ENCODE measurements at places on chromosomes 3 and 15.

DNA sequence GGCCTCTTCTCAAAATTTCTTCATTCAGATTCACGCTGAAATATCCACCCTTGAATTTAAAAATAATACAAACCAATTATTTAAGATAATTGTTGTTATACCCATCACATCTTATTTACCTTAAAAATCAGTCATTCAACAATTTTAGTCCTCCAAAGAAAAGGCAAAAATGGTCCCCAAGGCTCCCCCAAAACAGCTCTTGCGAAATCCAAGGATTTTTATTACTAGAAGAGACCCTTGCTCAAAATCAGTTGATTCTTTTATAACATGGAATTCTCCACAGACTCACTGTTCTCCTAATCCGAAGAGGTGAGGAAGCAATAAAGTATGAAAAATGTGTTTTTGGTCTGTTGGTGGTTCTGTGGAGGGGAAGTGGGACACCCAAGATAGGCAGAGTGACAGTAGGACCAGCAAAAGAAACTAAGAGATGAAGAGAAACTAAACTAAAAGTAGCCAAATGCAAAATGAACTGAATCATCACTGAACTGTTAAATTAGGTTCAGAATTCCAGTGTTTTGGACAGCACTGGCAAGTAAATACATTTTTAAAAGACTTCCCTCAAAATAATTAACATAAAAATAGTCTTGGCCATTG, 19.1 kb upstream of the PLCH1 start:
- DNase-seq = no peak

- DNase-seq = no peak
These were observed 52.3 kb upstream of the ACVR2B start for GRCh38 chr3:38401246-38401962.

GRCh38 chr3:33749546-33750210, 31.6 kb upstream of the CLASP2 start:
- DNase-seq = no peak

- DNase-seq = no peak
These were observed 48.8 kb upstream of the MAP4 start for GRCh38 chr3:48065035-48065434.

DNA sequence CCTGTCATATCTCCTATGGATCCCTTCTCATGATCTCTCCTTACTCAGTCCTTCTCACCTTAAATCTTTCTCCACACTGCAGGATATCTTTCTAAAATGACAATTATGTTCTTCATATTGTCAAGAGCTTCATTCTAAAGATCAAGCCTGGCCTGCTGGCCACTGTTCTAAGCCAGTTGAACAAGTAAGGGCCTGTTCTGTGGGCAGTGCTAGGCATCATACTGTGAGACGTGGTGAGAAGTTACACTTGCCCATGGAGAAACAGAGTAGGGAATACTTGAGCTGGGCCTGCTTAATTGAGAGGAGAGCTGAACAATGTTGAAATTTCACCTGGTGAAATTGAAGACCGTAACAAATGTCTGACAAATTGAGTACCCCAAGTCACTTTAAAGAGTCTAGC, 184.1 kb upstream of the RASGRP1 start:
- DNase-seq = no peak

DNA sequence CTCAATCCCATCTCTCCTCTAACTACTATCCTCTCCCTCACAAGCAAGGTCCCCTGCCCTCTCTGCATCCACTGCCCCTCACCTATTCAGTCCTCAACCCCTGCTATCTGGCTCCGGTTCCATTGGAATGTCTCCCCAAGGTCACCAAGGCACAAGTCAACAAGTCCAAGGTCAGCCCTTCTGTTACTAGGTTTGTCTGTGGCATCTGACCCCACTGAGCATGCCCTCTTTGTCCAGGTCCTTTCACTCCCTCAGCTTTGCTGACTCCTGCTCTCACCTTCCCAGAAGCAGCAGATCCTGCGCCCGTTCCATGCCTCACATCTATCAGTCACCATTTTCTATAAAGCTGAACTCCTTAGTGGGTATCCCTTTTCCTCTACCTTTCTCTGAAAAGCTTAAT, 8.3 kb upstream of the SEMA7A start:
- DNase-seq = no peak

- DNase-seq = no peak
These were observed 21.5 kb upstream of the KCNMB3 start for GRCh38 chr3:179272385-179272784.

DNA sequence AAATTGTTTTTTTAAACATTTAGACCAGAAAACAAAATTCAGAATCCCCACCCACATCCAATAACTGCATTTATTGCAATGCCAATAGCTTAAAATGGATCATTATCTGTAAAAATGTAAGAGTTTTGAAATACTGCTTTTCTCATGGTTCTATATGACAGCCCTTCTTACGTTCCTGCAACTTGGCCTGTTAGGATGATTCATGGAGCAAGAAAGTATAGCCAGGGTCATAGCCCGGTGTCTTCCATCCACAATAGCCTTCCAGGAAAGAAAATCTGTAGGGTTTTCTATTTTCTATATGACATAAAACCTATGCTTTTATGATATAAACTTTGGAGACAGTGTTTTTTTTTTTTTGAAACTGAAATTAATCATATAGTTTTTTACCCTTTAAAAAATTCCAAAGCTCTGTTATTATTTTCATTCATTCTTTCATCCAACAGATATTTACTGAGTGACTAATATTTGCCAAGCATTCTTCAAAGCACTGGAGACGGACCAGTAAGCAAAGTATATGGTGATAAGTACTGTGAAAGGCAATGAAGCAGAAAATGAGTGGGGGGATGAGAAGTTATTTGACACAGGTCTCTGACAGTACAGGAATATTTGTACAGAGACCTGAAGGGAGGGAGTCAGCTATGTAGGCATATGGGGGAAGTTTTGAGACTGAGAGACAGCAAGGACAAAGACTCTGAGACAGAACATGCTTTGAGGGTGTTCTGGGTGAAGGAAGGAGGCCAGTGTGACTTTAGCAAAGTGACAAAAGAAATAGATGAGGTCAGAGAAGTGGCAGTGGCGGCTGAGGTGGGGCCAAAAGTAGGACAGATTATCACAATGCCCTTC, 29.0 kb upstream of the SLC2A2 start:
- peak; percentile 7 for DNase-seq

- DNase-seq = no peak
These were observed 95.2 kb downstream of the AQP9 start for GRCh38 chr15:58233341-58233740.

- DNase-seq = no peak
These were observed 5.1 kb upstream of the B4GALT4 start for GRCh38 chr3:119245778-119246177.

GRCh38 chr3:169573148-169573547, 90.4 kb downstream of the MECOM start:
- DNase-seq = no peak

DNA sequence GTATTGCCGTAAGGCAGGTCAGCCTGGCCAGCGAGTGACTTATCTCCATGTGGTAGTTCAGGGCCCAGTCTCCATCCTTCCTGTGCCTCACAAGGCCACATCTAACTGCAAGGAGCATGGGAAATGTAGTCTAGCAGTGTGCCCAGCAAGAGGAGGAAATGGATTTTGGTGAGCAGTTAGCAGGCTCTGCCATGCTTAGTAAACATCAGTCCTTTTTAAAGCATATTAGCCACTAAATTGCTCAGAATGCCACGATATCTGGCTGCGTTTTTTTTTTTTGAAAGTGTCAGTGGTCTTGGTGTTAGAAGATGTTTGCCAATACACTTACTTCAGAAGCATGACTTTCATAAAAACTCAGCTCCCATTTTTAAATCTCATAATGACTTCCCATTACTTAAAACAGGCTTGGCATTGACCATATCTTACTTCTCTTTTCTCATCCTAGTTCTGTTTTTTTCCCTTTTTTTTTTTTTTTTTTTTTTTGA, 470.2 kb upstream of the TPRG1 start:
- DNase-seq = no peak

Measured in NCI-H460 (cell line).